ENCODE measurements at places on chromosomes 5 and 9.
A peak's percentile ranks its signal among the peaks of the same experiment; 100 is the strongest.

DNA sequence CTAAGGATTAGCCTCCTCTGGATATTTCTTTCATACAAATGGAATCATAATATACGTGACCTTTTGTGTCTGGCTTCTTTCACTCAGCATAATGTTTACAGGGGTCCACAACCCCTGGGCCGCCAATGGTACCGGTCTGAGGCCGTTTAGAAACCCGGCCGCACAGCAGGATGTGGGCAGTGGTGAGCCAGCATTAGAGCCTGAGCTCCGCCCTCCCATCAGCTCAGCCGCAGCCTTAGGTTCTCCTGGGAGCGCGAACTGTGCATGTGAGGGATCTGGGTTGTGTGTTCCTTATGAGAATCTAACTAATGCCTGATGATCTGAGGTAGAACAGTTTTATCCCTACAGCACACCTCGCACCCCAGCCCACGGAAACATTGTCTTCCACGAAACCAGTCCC, 229.7 kb downstream of the ICE1 start:
- H3K4me3 ChIP-seq, result no peak overlapping the region
- no peaks in the 10 kb centered on the region for H3K36me3 ChIP-seq
- H3K27ac ChIP-seq, result no peak overlapping the region

DNA sequence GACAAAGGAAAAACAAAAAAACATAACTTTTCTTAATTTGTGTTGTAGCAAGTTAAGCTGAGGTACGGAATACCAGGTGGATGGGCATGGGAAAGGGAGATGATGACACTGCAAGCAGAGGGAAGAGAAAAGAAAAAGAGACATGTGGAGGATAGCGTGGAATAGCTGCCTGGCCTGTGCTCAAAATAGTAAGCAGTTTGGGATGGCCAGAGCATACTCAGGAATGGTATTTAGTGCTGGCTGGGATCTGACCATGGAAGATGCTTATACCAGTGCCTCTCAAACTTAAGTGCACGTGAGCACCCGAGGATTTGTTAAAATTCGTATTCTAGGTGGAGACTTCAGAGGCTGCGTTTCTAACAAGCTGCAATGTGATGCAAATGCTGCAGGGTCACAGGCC, 41.3 kb downstream of the LNPEP start:
- peaks cover 21% of the 10 kb centered on the region for H3K4me1 ChIP-seq
- no peak overlapping the region for H3K4me3 ChIP-seq
- H3K36me3 ChIP-seq, result peaks cover 32% of the 10 kb centered on the region
- H3K27ac ChIP-seq, result no peak overlapping the region
- DNase-seq, result no peak
- no peaks in the 10 kb centered on the region for H3K27me3 ChIP-seq

DNA sequence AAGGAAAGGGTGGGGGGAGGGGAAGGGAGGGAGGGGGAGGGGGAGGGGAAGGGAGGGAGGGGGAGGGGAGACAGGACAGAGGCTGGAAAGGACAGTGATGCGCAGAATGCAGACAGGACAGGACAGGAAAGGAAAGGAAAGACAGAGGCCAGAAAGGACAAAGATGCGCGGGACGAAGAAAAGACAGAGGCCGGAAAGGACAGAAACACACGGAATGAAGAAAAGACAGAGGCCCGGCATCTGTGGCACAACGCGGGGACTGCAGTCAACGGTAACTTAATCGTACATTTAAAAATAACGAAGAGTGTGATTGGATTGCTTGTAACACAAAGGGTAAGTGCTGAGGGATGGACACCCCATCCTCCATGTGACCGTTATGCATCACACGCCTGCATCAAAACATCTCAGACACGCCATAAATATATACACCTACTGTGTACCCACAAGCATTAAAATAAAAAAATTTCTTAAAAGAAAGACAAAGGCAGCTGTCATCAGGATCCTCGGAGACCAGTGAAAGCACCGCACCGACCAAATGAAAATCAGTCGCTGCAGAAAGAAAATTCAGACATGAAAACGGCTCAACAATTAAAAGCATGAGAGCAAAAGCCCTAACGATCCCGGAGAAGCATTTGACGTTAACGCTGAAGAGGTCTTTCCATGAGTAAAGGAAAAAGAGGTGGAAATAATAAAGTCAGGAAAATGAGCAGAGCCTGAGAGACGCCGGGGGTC, 52.9 kb upstream of the EXOC3 start:
- DNase-seq, result no peak
- H3K36me3 ChIP-seq, result no peaks in the 10 kb centered on the region
- H3K4me3 ChIP-seq, result no peak overlapping the region
- H3K27ac ChIP-seq, result no peak overlapping the region
- peaks cover 34% of the 10 kb centered on the region for H3K4me1 ChIP-seq

- no peaks in the 10 kb centered on the region for H3K4me1 ChIP-seq
- H3K27me3 ChIP-seq, result no peaks in the 10 kb centered on the region
- no peak for DNase-seq
- no peak overlapping the region for H3K4me3 ChIP-seq
- no peak overlapping the region for H3K27ac ChIP-seq
Observed at GRCh38 chr5:177320879-177321278, 9.2 kb upstream of the MXD3 start.

DNA sequence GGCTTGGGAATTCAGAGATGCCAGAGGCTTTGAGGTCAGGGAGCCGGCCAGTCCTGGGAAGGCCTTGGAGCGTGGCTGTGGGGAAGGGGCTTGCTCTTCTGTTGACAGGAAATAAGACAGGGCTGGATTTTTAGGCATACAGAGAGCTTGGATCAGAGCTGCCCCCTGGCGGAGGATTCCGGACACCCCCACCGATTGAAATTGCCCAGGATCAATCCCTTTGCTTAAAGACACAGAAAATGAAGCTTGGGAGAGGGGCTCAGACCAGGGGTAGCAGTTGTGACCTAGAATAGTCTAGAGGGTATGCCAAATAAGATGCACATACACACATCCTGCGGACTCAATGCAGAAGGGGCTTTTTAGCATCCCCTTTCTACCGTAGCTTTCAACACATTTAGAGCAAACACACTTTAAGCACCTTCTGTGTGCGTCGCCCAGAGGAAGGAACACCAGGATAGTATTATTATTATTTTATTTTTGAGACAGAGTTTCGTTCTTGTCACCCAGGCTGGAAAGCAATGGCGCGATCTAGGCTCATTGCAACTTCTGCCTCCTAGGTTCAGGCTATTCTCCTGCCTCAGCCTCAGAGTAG, 1.7 kb upstream of the NTMT1 start:
- peak; percentile 76 for DNase-seq
- peaks cover 14% of the 10 kb centered on the region for H3K36me3 ChIP-seq
- peaks cover 22% of the 10 kb centered on the region for H3K27me3 ChIP-seq

DNA sequence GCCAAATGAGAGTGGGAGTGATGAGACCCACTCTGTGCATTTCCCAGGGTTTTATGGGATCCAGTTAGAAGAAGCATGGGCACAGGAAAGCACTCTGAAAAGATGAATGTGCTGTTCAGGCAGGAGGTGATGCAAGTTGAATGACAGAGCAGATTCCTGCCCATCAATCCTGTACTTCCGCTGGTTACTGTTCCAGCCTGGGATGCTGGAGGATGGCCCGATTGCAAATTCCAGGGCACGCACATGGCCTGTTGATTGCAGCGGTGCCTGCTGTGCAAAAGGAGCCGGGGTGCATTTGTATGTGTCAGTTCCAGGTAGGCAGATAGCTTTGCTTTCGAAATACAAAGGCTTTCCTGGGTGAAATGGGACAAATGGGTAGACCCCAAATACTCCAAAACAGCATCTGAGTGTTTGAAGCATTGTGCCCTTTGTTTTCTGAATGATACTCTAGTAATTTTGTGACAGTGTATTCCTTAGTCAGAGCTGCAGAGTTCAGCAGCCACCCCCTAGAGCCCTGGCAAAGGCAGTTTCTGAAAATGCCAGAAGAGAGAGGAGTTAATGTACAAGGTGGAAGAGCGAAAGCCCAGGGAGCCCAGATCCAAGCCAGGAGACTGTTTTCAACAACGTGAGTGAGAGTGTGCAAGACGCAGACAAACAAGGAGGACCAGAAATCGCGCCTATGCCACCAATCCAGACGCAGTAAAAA, 454.2 kb upstream of the CLINT1 start:
- no peaks in the 10 kb centered on the region for H3K36me3 ChIP-seq
- H3K27me3 ChIP-seq, result no peaks in the 10 kb centered on the region
- no peaks in the 10 kb centered on the region for H3K4me1 ChIP-seq
- 0 out of 2 replicates have a peak overlapping the region, but pooled peaks have one; percentile 37 for H3K27ac ChIP-seq
- no peak for DNase-seq

GRCh38 chr5:133830911-133831310, 137.5 kb downstream of the C5orf15 start:
- no peak overlapping the region for H3K27ac ChIP-seq
- H3K4me1 ChIP-seq, result no peaks in the 10 kb centered on the region
- H3K36me3 ChIP-seq, result no peaks in the 10 kb centered on the region
- DNase-seq, result no peak
- H3K4me3 ChIP-seq, result no peak overlapping the region
- H3K27me3 ChIP-seq, result peaks cover 9% of the 10 kb centered on the region

DNA sequence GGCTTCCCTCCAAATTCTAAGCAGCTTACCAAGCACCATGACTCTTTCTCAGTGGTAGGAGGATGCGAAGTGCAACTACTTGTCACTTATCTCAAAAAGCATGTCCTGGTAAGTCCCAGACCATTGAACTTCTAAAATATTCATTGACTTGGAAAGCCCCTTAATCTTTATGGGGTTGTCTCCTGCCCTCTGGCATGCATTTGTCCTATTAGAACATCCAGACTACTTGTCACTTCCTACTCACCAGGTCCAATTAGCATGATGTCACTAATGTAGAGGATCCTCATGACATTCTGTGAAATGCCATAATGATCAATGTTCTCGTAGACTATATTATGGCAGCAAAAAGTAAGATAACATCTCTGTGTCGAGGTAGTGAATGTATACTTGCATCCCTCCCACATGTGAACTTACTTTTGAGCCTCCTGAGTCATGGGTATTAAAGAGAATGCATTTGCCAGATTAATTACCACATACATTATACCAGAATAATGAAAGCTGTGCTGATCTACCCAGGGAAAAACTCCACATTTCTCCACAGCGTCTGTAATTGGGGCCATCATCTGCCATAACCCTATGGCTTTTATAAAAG, 63.5 kb upstream of the RAD23B start:
- DNase-seq, result no peak
- no peaks in the 10 kb centered on the region for H3K27me3 ChIP-seq
- no peaks in the 10 kb centered on the region for H3K36me3 ChIP-seq
- no peaks in the 10 kb centered on the region for H3K4me1 ChIP-seq
- no peak overlapping the region for H3K4me3 ChIP-seq
